ENCODE measurements at places on chromosomes 5 and 9.

DNA sequence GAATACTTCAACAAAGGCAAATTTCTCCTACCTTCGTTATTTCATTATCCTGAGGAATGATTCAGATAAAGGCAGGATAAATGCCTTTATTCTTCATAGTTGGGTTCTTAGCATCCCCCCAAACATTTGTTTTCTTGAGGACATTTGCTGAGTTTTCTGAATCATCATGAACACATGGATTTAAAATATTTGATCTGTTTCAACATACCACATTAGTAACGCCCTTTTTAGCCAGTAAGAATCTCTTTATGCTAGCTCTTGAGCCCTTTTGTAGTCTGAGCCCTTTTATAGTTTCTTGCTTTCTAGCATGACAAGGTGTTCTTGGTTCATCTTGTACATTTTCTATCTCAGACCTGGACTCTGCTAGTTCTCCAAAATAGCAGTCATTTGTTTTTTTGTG, 27.9 kb downstream of the SKIC3 start:
- no peak for DNase-seq

DNA sequence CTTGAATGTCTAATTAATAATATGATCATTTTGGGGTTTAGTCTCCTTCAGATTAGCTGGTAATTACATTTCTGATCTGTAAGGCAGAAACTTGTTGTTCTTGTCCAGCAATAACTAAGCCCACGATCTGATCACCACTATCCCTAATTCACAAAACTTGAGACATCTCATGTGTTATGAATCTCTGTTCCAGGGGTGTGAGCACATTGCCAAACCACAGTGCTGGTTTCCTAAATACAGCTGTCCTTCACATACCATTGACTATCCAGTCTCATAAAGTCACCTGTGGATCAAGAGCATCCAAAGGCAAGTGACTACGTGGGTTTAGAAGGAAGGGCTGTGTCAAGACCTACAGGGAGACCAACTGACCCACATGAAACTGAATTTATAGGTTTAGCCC, 134.1 kb upstream of the PRLR start:
- no peak for DNase-seq

DNA sequence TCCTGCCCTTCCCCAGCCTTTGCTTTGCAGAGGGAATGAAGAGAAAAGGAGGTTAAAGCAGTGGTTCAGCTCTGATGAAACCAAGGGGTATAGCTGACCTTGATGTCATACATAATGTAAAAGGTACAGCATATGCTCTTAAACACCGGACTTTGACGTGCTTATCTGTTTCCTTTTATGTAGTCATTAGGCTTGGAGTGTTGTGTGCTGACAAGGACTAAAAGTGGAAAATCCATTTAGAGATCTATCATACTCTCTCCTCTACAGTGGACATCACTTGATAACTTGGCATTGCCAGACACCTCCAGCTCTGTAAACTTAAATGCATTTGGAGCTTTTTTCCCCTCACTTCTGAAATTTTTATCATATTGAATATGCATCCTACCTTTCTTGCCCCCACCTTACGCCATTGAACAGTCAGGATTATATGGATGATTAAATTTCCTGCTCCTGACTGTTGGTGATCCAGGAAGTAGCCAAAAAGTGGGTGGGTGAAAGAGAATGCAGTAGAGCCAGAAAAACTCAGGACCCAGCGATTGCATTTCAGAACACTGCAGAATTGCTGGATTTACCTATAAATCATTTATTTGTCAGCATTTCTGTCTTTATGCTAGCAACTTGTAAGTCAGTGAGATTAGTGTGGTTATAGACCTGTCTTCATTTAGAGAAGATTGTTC, 4.1 kb downstream of the TNFAIP8 start:
- DNase-seq: no peak

DNA sequence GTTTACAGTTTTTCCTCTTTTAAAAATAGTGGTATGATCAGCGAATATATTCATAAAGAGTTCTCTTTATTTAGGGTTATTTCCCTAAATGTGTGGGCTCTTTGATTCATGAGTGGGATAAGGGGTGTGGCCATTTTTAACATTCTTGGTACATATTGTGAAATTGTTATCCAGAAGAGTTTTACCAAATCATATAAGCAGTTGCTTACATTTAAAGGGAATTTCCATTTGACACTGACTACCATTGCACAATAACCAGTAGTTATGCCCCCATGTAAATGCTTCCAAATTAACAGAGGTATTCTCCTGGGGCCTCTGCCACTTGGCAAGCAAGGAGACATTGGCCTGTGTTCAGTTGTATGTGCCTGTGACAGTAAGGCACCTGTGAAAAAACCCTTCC, 27.2 kb downstream of the SLC25A48 start:
- DNase-seq: no peak

DNA sequence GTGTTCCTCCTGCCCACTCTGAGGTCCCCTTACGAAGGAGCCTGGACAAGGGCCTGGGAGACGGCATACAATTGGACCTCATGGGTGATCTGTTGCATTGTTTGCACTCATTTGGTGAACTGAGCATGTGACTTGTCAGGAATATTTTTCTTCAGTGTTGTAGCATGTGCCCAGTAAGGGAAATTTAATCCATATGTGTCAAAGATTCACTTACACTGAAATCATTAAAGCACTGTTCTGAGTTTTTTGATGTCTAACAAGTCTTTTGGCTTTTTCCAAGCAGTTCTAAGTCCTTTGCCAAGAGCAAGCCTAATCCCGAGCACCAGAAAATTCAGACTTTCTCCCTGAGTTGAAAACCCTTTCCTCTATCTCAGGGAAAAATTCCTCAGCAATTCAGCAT, 61.6 kb upstream of the RPS23 start:
- no peak for DNase-seq

GRCh38 chr5:6377582-6377904, 804 bp downstream of the MED10 start:
- no peak for DNase-seq

DNA sequence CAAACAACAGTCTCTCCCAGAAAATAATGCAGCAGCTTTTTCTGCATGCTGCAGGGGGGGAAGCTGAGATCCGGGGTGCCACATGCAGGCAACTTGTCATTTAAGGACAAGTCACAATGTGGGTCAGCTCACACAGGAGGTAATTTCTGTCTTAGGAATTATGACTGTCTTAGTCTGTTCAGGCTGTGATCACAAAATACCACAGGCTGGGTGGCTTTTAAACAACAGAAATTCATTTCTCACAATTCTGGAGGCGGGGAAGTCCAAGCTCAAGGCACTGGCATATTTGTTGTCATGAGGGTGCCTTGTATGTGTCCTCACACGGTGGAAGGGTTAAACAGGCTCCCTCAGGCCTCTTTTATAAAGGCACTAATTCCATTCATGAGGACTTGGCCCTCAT, 127.7 kb downstream of the DIRAS2 start:
- no peak for DNase-seq

GRCh38 chr9:119963258-119963797, 594.1 kb upstream of the BRINP1 start:
- DNase-seq: peak; percentile 85

- no peak for DNase-seq
These were observed 81.6 kb upstream of the PHYKPL start for GRCh38 chr5:178314061-178314660.

DNA sequence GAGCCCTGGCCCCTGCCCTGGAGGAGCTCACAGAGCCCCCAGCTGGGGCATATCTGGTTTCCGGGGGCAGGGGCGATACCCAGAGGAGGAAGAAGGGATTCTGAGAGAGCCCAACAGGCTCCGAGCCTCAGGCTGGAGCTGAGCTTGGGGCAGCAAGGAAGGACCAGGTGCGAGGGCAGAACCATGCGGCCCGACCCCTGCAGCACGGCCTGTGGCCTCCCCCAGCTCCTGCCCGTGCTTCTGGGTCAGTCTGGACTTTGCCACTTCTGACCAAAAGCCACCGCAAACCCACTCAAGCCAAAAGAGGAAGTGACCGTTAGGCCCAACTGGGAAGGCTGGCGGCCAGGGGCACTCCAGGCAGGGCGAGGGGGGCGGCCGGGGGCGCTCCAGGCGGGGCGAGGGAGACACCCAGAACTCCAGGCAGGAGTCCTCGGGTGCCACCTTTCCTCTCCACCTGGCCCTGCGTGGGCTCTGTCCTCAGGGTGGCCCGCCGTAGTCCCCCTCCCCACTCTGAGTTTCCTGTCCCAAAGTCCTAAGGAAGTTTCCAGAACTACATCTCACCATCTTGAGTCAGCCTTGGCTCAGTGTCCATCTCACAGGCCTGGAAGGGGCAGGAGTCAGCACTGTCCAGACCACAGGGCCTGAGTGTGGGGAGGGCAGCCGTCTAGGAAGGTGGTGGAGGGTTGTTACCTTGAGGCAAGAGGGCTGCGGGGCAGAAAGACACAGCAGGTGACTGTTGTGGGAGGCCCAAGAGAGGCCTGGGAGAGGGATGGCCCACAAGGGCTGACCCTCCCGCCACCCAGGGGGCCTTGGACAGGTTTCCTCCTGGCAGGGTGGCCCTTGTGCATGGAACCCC, 946 bp upstream of the LTC4S start:
- no peak for DNase-seq

- DNase-seq: no peak
These were observed 502.7 kb upstream of the KLF4 start for GRCh38 chr9:107992271-107992670.

DNA sequence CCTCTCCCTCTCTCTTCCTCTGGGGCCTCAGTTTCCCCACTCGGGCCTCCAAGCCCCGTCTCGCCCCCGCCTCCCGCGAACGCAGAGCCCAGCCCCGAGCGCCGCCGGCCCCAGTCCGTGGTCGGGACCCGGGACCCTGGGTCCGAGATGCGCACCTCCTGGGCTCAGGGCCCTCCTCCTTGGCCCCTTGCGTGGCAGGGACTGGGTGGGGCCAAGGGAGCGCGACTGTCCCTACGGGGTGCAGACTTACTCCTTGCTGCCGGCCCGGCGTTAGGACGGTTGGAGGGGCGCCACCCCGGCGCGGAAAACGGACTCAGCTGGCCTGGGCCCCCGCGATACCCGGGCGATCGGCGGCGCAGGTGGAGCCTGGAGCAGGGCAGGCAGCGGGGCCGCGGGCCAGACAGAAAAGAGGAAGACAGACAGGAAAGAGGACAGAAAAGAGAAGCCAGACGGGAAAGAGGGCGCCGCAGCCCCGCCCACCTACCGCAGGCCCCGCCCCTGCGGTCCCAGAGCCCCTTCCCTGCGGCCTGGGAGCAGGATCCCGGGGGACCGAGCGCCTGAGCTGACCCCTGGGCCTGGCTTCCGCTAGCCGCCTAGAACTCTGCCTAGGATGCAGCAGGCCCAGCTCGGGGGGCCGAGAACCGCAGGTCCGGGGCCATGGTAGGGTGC, at the start of gene GBGT1:
GBGT1 (minus strand) TSS at position 411 of the 669 bp plus-strand sequence. CDS start 1,502 bp downstream, outside the sequence.
- peak; percentile 29 for DNase-seq

DNA sequence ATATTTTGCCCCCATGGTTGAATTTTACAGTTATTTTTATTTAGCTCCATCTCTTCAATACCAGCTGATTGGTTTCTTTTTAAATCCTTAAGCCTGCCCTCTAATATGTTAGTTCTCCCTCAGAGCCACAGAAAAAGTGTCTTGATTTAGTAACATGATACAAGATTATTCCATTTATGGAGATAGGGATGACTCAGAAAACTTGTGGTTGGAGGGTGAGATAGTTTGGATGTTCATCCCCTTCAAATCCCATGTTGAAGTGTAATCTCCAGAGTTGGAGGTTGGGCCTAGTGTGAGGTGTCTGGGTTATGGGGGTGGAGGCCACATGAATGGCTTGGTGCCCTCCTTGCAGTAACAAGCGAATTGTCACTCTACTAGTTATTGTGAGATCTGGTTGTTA, 115.7 kb downstream of the FBXO38 start:
- DNase-seq: no peak

DNA sequence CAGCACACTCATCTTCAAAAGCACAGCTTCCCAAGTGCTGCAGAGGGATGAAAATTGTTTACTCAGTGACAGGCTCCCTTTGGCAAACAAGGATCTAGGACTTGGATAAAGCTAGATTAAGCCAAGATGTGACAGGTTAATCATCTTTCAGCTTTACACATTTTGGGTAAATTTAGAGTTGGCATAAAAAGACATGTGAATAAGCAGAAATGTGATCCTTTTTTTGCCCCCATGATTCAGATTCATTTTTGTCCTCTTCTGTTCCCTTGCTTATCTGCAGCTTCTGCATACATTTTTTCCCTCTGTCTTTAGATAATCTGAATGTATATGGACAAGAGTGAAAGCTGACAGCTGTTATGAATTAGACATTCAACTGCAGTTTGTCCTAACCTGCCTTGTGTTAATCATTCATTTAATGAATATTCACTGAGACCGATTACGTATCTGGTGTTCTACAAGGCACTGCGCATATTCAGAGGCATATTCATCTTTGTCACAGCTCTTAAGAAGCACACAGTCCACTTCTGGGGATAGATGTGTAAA, 19.6 kb downstream of the ADAMTSL1 start:
- no peak for DNase-seq

Measured in ACHN (cell line).